ENCODE measurements at places on chromosomes 7 and 10.
A peak's percentile ranks its signal among the peaks of the same experiment; 100 is the strongest.

- no peak for DNase-seq
Observed at GRCh38 chr7:1531979-1532455, 1.5 kb downstream of the MAFK start.

- peak; percentile 87 for DNase-seq
Observed at GRCh38 chr10:89793649-89794254, 92.4 kb downstream of the KIF20B start.

- peak; percentile 72 for DNase-seq
Observed at GRCh38 chr10:44640429-44640828, 255.5 kb upstream of the CXCL12 start.

- no peak for DNase-seq
Observed at GRCh38 chr10:15739254-15739970, 19.7 kb upstream of the ITGA8 start.

GRCh38 chr7:130878785-130879184 is 144.8 kb upstream of the KLF14 start:
- DNase-seq: no peak

DNA sequence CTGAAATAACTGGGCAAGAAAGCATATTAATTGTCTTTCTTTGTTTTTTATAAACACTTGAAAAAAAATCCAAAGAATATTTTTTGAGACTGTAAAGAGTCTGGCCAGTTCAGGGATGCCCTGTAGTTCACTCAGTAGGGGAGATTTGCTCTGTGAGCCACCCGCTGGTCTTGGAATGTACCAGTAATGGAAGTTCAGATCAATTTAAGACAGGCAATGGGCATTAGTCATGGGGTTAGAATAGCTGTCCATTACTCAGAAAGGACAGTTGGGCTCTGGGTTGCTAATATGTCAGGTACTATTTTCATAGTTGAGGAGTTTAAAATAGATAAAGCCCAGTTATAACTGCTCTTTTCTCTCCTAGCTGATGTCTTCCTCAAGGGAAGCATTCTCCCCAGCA is 38.7 kb downstream of the A1CF start:
- DNase-seq: no peak
